ENCODE measurements at places on chromosomes 16 and 17.

GRCh38 chr16:83983491-83983890 is 15.4 kb downstream of the NECAB2 start:
- no peak for DNase-seq

DNA sequence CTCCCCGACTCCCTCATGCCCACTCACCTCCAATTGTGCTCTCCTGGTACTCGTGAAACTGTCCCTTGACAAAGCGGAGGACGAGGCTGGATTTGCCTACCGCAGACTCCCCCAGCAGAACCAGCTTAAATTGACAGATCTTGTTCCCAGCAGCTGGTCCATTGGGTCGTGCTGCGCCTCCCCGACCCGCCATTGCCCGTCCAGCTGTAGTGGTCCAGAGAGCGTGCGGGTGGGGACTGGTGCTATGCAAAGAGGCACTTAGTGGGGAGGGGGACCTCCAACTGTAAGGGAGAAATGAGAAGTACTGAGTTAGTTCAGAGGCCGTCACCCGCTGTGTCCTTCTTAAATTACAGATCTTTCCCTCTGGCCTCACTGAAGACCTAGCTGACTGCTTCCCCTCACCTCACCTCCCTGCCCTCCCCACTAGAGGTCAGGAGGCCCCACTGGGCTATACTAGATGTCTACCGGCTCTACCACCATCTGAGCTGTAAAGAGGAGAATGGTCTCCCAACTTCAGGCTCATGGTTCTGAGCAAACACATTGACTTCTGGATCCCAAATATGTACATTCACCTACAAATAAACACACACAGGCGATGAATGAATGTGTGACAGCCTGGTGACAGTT is 7.8 kb downstream of the HSPB9 start:
- DNase-seq = no peak

- DNase-seq = no peak
Measured at GRCh38 chr17:30005709-30006320, 64.4 kb downstream of the EFCAB5 start.

GRCh38 chr16:88543230-88543813 is 26.9 kb upstream of the ZC3H18 start:
- no peak for DNase-seq

GRCh38 chr17:82345151-82345976 is 11.8 kb upstream of the SECTM1 start:
- DNase-seq = no peak

- DNase-seq = peak; percentile 30
Measured at GRCh38 chr16:15949210-15950160, at the start of gene ABCC1. Gene ABCC1 (plus strand): TSS chr16:15949616. CDS start chr16:15949752, 136 bp downstream.

- DNase-seq = no peak
Measured at GRCh38 chr17:1967213-1967612, 57.9 kb downstream of the RTN4RL1 start.

DNA sequence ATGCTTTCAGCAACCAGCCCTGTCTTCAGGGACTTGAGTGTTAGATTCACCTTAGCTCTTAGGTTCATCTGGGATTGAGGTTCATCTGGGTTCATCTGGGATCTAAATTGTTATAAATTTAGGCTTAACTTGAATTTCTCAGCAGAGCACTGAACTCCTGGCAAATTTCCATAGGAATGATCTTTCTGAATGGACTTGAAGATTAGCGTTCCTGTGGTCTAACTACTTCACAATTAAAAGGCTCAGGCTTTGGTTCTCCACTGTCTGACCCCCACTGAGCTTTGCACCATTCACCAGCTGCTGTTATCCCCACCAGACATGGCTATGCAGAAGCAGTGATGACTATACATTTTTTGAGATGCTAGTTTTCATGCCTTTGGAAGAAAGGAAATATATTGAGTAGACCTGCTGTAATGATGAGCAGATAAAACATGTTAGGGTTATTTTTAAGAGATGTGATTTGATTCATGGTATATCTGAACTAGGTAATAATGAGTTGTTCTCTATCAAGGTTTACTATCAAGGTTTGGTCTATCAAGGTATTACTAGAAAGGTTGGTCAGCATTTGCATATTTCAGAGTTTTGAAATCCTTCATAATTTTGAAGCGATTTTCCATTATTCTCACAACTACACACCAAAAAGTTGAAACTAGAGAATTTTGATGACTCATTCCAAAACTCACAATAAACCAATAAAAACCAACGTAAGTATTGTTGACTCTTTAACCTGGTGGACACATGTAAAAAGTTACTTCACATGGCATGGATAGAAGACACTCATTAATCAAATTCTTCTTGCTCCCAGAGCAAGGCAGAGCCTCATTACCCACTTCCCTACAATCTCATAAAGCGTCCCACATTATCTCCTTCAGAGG is 71.7 kb downstream of the SNX11 start:
- DNase-seq = no peak

GRCh38 chr17:1126801-1127550 is 52.8 kb downstream of the ABR start:
- DNase-seq = no peak

DNA sequence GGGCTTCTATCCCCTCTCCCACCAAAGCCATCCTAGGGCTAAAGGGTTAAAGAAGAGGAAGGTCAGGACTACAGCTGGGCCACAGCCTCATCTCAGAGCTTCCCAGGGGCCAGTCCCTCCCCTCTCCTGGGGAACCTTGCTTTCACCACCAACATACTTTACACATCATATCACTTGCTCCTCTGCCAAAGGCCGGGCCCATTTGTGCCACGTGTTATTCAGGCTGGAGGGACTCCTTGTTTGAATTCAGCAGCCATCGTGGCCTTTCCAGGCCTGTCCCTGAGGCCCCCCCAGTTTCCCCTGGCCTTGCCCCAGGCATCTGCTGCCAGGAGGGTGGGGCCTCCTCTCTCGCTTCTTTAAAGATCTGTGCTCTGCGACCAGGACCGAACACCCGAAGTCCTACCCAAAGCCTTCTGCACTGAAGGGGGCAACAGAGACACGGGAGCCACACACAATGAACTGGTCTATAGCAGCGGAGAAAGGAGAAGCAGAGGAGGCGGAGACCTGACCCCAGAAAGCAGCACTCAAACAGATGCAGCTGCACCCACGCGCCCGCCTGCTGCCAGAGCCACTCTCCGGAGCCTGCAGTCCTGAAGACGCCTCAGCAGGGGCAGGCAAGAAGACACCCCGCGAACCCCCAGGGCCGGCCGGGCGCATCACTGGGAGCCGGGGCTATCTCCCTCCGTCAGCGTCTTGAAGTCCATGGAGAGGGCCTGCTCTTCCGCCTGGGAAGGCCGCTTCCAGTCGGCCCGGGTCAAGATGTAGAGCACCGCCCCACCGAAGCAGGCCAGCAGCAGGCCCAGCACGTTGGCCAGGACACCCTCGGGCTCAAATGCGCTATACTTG is 12.1 kb downstream of the CYB561 start:
- DNase-seq = no peak

DNA sequence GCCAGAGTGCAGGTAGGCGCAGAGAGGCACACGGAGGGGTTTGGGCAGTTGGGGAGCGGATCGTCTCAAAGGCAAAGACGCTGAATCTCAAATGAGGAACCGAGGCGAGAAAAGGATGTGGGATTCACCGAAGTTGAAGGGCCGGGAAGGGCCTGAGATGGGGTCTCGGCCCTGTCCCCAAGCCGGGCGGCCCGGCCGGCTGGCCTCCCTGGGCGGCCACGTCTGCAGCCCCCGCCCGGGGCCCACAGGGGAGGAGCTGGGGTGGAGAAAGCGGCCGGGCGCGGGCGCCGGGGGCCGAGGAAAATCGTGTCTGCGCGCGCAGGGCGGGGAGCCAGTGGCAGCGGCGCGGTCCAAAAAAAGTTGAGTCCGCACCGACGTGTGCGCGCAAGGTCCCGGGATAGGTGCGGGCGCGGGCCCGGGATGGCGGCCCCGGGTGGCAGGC is 458 bp downstream of the SLC12A4 start:
- DNase-seq = no peak

- no peak for DNase-seq
Measured at GRCh38 chr16:84995663-84996062, 15.7 kb downstream of the ZDHHC7 start.

- no peak for DNase-seq
Measured at GRCh38 chr16:89918453-89919347, at the start of gene MC1R. Gene MC1R (plus strand): TSS chr16:89918862. CDS start chr16:89919259, 397 bp downstream.

GRCh38 chr17:20216154-20216815 is 207.1 kb downstream of the SPECC1 start:
- DNase-seq = no peak

GRCh38 chr17:40071313-40072039 is 8.7 kb downstream of the THRA start:
- DNase-seq = no peak

GRCh38 chr16:25013049-25013448 is 2.1 kb downstream of the ARHGAP17 start:
- DNase-seq = no peak

DNA sequence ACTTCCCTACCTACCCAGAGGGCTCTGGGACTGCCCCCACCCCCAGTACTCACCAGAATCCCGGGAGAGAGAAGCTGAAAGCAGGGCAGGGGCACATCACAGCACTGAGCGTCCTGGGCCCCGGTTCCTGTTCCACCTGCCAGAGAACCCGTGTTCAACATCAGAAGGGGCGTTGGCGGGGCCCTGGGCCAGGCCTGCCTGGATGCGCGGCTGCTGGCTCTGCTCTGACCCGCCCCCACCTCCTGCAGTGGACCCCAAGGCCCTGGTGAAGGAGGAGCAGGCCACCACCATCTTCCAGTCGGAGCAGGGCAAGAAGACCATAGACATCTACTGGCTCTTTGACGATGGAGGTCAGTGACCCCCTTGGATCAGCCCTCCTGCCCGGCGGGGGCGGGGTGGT is 27.7 kb downstream of the SLC12A3 start:
- DNase-seq = no peak

DNA sequence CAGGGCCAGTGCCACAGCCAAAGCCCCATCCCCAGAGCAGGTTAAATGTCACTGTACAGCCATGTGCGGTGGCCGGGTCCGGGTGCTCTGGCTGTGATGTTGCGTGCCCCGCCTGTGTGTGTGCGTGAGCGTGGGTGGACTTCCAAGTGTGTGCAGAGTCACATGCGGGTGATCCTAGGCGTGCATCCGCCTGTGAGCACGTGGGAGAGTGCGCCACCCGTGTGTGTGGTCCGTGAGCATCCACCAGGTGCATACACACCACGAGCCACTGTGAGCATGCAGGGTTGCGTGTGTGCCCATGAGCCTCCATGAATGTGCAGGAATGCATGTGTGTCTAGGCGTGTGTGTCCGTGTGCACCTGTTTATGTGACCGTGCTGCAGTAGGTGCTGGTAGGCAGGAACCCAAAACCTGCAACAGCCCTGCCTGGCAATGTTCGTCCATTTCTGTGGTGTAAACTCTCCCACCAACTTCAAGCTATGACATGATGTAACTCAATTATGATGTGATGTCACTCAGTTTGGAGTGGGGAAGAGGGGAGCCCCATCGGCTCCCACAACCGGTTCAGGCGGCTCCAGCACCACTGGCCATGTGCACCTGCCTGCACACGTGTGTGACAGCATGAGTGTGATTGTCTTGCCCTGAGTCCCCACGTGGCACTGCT is 37.6 kb upstream of the ACSF3 start:
- no peak for DNase-seq

GRCh38 chr17:76515274-76515949 is 14.2 kb upstream of the RHBDF2 start:
- DNase-seq = no peak

DNA sequence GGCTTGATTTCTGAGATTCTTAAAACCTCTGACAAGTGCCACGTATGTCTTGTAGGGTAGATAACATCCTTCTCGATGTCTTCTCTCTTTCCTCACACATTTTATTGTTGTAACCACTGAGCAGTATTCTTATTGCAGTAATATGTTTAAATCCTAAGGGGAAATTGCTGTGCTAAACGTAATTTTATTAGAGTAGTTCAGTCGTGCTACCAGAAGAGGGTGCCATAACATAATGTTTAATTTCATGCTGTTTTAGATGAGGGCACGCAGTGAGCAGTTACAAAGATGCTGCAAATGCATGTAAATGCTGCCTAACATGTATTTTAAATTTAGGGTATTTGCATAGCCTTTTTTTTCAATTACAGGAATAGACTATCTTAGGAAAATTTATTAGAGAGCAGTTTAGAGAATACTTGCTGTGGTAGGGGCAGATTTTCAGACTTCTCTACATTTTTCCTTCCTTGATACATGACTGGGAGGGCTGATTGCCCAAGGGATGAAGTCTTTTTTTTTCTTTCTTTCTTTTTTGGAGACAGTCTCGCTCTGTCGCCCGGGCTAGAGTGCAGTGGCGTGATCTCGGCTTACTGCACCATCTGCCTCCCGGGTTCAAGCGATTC is 51.7 kb downstream of the GAN start:
- DNase-seq = peak; percentile 53

- no peak for DNase-seq
Measured at GRCh38 chr17:10177913-10178505, 20.4 kb downstream of the GAS7 start.

GRCh38 chr16:29770250-29770929 is 7.7 kb upstream of the ZG16 start:
- DNase-seq = no peak

DNA sequence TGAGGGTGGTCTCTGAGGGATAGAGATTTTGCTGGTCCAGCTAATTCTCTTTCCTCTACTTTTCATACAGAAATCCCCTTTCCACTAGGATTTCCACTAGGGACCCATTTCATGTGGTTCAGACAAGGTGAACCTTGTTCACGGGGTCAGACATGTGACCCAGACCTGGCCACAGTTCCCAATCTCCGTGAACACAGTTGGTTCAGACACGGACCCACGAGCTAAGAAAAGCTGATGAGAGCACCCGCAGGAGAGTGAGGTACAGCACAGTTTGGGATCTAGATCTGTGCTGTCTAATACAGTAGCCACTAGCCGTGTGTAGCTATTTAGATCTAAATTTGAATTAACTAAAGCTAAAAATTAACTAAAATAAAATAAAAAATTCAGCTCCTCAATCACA is 88.1 kb downstream of the AXIN2 start:
- no peak for DNase-seq

DNA sequence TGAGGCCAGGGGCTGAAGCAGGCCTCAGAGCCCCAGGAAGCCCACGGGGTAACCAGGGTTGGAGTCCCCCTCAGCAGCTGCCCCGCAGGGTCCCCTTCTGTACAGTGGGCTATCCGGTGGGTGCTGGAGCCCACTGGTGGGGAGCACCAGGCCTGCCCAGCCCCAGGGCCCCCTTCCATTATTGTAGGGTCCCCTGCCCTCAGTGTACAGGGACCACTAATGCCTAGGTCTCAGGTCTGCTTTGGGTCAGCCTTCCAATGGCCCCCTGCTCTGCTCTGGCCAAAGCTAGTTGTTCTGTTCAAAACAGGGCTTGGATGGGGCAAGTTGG is 1.1 kb downstream of the ADAM11 start:
- DNase-seq = no peak

- no peak for DNase-seq
Measured at GRCh38 chr17:1362065-1362848, 37.8 kb downstream of the YWHAE start.

DNA sequence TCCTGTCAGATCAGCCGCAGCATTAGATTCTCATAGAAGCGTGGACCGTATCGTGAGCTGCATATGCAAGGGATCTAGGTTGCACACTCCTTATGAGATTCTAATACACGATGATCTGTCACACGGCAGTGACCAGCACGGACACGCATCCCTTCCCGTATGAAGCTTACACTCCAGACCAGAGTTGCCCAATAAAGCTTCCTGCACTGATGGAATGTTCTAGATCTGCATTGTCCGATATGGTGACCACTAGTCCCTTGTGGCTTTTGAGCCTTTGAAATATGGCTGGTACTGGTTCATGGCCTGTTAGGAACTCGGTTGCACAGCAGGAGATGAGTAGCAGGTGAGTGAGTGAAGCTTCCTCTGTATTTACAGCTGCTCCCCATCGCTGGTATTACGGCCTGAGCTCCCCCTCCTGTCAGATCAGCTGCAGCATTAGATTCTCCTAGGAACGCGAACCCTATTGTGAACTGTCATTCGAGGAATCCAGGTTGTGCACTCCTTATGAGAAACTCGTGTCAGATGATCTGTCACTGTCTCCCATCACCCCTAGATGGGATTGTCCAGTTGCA is 49.8 kb upstream of the ZCCHC14 start:
- DNase-seq = no peak

Data from NCI-H2107 (cell line).